ENCODE measurements at places on chromosomes 3 and 15.

DNA sequence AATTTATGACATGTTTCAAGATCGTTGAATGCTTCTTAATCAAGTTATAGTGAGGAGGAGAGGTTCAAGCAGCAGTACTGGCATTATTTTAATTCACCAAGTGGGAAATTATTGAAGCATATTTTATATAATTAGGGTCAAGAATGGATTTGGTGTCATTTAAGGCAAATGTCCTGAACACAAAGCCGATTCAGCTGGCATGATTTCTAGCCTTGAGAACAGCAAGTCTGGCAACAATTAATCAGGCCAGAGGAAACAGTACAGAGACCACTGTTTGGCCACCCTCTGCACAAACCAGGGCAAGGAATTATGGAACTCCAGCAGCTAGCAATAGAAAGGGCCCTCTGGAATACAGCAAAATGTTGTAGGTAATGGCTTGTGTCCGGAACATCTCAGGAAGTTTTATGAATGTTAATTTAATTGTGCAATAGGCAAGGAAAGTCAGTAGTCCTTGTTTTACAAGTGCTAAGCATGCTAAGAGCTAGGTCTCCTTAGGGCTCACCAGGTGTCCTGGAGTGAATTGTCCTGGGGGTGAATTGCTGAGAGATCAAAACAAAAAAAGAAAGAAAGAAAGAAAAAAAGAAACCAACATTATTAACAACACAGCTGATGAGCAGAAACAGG is 38.7 kb upstream of the SNRK start:
- H3K27me3 ChIP-seq: no peaks in the 10 kb centered on the region
- DNase-seq: no peak
- no peak overlapping the region for H3K4me3 ChIP-seq

DNA sequence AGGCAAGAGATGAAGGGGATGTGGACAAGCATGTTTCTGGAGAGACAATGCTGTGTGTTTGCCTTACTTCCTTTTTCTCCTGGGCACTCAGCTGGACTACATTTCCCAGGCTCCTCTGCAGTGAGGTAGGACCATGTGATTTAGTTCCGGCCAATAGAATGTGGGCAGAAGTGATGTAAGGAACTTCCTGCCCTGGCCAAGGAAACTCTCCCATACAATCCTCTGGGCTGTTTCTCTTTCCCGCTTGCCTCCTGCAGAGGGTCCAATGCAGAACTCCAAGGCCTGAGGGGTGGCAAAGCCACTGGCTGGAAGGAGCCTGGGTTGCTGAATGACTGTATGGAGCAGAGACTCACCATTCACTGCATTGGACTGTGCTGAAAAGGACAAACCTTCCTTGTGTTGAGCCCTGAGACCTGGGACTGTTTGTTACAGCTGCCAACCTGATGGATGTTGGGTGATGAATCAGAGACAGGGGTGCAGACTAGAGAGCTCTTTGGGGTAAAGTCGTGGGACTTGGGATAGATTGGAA is 82.7 kb upstream of the SLC6A6 start:
- H3K4me3 ChIP-seq: no peak overlapping the region
- no peak overlapping the region for H3K27ac ChIP-seq
- no peaks in the 10 kb centered on the region for H3K36me3 ChIP-seq
- H3K27me3 ChIP-seq: no peaks in the 10 kb centered on the region
- no peaks in the 10 kb centered on the region for H3K4me1 ChIP-seq
- DNase-seq: no peak

GRCh38 chr3:163328680-163329079 is 1749.6 kb downstream of the SI start:
- H3K4me1 ChIP-seq: no peaks in the 10 kb centered on the region
- no peaks in the 10 kb centered on the region for H3K36me3 ChIP-seq
- no peak for DNase-seq
- H3K27me3 ChIP-seq: no peaks in the 10 kb centered on the region
- no peak overlapping the region for H3K27ac ChIP-seq

DNA sequence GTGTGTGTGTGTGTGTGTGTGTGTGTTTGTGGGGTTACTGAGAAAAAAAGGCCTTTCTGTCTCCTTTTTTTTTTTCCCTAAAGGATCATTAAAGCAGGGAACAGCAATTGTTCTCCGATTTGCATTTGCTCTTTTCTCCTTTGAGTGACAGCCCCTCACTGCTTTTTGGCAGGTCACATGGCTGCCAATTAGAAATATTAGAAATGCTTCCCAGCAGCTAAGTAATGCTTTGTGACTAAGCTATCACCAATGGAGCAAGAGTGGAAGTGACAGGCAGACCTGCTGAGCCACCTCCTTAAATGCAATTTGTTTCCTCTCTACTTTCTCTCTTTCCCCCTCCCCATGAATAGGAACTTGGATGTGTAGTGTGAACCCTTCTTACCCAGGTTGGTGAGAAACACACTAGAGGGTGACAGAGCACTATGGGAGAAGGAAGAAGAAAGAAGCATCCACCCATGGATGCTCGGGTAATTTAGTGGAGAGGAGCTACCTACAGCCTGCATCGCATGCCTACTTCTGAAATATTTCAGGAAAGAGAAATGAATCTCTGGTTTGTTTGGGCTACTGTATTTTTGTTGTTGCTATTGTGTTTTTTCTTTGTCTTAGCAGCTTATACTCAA is 165.2 kb upstream of the PDZRN3 start:
- DNase-seq: no peak
- H3K27ac ChIP-seq: no peak overlapping the region
- no peaks in the 10 kb centered on the region for H3K36me3 ChIP-seq
- no peaks in the 10 kb centered on the region for H3K27me3 ChIP-seq
- no peak overlapping the region for H3K4me3 ChIP-seq

GRCh38 chr3:80227216-80227615 is 459.4 kb upstream of the ROBO1 start:
- H3K4me3 ChIP-seq: no peak overlapping the region
- no peaks in the 10 kb centered on the region for H3K4me1 ChIP-seq
- H3K27ac ChIP-seq: no peak overlapping the region
- no peaks in the 10 kb centered on the region for H3K36me3 ChIP-seq
- no peaks in the 10 kb centered on the region for H3K27me3 ChIP-seq
